NCI-H2029 treated with DMSO at 0.1 percent for 48 hours (cell line): ENCODE measurements at places on chromosomes 7 and 10.

DNA sequence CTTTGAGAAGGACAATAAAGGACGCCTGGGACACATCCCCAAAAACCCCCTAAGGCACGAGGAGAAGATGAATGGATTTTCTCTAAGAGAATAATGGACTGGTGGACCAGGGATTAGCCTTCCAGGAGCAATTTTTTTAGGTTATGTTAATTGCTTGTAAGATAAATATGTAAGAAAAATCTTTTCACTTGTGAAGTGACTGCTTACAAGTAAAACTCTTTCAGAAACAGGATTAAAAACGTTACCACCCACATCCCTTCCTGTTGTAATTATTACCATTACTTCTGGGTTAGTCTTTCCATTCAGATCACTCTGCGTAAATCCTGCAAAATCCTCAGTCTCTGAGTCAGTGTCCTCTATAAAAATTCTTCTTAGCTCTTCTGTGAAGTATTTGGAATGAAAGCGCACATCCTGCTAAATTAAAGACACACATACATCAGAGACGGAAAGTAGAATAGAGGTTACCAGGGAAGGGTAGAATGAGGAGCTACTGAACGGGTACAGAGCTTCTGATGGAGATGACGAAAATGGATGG, 34.3 kb downstream of the CDCA7L start:
- DNase-seq = no peak

GRCh38 chr7:137928626-137929025, 73.3 kb downstream of the CREB3L2 start:
- no peak for DNase-seq

- no peak for DNase-seq
Observed at GRCh38 chr10:74839708-74840107, 13.3 kb downstream of the KAT6B start.

GRCh38 chr10:110772454-110773025, 99.2 kb upstream of the PDCD4 start:
- DNase-seq = no peak

- no peak for DNase-seq
Observed at GRCh38 chr10:62748386-62748785, 56.1 kb upstream of the ADO start.

- DNase-seq = no peak
Observed at GRCh38 chr10:22629852-22630233, 84.5 kb downstream of the PIP4K2A start.

DNA sequence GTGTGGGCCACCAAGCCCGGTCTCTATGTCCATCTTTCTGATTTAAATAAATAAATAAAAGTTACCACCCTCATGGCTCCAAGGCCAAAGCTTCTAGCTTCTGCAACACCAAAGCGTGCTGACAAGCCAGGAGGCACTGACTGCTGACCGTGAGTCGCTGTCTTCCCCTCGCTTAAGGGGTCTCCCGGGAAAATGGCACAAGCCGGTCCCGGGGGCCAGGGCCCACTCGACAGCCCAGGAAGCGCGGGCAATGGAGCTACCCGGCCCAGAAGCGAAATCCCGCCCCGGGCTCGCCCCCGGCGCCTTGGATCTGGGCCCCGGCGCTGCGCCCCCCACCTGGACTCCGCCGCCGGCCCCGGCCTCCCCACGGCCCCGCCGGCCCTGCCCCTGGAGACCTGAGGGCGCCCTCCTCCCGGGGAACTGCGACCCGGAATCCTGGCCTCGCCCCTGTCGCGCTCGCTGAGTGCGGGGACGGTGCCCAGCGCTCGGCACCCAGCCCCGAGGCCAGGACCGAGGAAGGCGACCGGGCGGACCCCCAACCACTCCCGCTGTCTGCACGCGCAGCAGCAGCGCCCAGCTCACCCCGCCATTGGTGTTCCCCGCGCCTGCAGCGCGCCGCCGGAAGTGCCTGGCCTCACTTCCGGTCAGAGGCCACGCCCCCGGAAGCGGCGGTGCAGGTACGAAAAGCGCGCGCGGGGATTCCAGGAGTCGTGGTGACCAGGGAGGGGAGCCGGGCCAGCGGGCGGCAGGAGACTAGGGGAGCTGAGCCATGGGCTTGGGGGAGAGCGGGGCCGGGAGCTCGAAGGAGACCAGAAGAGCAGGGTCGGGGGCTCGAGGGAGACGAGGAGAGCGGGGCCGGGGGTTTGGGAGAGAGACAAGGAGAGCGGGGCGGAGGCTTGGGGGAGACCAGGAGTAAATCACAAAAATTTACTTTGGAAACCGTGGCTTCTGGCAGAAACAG, at the start of the genes MRM2 and NUDT1:
MRM2 (minus strand) TSS at position 626 of the 961 bp plus-strand sequence; CDS start at position 590, 36 bp downstream.
NUDT1 (plus strand) TSS at position 647 of the 961 bp plus-strand sequence. CDS start 2,349 bp downstream, outside the sequence.
- peak; percentile 34 for DNase-seq

DNA sequence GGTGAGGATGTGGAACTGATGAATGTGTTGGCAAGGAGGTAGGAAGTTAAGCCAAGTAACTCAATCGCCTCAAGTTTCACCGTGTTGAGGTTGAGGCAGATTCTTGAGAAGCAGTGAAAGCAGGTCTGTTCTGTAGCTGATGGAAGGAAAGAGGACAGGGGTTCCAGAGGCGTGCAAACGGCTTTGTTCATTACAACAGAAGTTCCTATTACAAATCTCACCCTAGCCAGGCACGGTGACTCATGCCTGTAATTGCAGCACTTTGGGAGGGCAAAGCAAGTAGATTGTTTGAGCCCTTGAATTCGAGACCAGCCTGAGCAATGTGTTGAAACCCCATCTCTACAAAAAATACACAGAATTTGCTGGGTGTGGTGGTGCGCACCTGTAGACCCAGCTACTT, 36.9 kb upstream of the PTF1A start:
- no peak for DNase-seq

DNA sequence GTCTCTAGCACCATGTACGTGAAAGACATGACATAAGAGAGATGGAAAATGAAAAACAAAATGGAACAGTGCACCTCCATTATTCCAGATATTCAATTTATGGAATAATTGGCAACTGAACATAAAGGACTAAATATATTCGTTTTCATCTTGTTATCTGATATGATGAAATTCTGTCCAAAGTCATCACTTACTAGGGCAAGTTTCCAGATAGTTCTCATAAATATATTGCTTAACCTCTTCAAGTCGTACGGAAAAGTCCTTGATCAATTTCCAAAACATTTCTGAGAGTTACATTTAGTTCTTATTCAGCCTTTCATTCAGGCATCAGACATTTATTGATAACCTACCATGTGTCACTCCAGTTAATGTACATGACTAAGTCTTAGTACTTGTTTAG, 185.2 kb downstream of the HGF start:
- DNase-seq = no peak

- peak; percentile 88 for DNase-seq
Observed at GRCh38 chr7:35975851-35976454, 175.1 kb downstream of the SEPTIN7 start.

DNA sequence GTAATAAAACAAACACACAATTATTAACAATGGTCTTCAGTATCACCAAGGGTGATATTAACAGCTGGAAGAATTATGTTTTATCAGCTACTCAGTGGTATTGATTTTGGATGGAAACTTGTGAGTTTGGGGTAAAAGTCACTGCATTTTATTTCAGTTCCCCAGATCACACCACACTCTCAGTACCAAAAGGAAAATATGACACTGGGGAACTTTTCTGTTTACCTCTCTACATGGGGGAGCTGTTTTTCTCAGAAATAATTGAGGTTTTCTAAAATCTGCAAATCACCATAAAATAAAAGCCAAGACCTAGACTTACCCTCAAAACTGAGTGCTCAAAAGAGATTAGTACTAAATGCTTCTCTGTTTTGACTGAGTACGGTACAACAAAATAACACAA, 98.6 kb upstream of the FEZF1 start:
- no peak for DNase-seq

DNA sequence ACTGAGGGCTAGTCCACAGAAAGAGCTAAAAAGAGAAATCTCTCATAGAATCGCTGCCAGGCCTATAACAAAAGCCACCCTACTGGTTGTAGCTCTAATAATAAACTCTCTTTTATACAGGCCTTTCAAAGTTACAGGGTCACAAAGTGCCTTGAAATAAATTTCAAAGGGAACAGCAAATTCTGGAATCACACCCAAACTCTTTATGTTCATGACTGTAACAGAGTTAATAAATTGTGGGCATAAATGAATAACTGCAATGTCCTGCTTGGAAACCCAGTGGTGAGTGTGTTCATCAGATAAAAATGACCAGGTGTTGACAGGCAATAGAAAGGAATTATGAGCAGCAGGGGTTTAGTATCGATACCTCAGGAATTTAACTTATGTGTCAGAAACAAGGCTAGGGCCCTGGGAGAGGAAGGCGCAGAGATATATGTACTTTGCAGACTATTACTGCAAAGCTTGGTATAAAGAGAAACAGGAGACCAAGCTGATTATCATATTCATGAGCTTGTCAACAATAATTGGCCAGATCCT, 9.3 kb downstream of the CDC14C start:
- DNase-seq = no peak

- DNase-seq = no peak
Observed at GRCh38 chr10:51109801-51110533, 35.7 kb downstream of the PRKG1 start.

- DNase-seq = no peak
Observed at GRCh38 chr7:30920584-30921539, 9.2 kb downstream of the AQP1 start.

- DNase-seq = no peak
Observed at GRCh38 chr7:93779115-93779514, 111.4 kb downstream of the TFPI2 start.

GRCh38 chr7:27920281-27920946, 180.5 kb downstream of the TAX1BP1 start:
- DNase-seq = no peak

DNA sequence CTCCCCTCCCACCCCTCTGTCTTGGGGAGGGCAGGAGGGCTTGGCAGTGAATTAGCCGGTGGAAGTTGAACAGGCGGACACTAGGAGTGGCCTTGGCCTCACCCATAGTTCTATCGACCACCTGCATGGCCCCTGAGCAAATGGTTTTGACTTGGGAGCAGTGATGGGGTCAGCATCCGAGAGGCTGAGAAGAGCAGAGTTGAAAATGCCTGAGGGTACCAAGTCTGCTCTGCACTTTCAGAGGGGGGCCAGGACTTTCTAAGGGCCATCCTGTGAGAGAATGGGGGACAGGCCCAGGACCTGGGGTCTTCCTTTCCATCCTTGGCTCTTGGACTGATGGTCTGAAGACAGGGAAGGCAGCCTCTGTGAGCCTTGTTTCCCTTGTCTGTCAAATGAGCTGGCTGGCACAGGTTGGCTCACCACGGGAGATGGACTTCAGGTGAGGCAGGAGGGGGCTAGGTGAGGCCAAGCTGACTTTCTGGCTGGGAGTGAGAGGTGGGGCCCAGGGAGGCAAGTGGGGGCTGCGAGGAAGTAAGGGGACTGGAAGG, 29.4 kb downstream of the CDH23 start:
- no peak for DNase-seq

- DNase-seq = no peak
Observed at GRCh38 chr10:84172467-84173356, 889 bp upstream of the GPR15LG start.

DNA sequence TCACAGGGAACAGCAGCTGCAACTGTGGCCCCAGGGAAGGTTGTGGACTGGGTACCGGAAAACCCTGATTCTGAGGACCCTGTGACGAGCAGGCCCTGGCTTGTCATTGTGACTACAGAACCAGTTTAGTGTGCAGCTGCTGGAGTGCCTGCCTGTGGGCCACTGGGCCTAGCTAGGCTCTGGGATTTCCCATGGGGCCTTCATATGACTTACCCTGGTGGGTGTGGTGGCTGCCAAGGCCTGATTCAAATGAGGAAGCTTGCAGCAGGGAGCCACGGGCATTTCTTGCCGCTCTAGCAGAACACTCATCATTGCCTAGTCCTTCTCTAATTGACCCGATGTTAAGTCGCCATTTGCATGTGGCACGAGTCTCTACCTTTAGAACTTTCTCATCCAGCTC, 14.7 kb upstream of the CAMK2G start:
- no peak for DNase-seq

DNA sequence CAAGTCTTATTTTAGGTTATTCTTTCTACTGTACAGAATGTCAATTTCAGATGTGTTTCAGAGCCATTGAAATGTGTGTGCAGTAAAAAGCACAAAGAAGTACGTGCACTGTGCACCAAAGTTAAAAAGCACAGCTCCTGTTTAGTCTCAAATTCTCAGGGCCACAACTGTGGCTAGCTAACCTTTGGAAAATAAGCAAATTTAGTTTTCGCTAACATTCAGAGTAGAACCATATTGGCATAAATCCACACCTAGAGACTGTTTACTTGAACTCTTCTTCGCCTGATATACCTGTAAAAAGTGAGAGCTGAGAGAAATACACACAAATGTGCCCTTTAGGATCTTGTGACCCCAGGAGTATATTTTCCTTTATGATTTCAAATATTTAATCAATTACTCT, 353.9 kb downstream of the TFEC start:
- no peak for DNase-seq

DNA sequence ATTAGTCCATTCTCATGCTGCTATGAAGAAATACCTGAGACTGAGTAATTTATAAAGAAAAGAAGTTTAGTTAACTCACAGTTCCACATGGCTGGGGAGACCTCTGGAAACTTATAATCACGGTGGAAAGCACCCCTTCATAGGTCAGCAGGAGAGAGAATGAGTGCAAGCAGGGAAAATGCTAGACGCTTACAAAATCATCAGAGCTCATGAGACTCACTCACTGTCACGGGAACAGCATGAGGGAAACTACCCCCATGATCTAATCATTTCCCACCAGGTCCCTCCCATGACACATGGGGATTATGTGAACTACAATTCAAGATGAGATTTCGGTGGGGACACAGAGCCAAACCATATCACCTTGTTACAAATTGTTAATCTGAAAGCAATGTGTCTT, 15.8 kb downstream of the TAS2R39 start:
- no peak for DNase-seq

- DNase-seq = no peak
Observed at GRCh38 chr10:66353422-66353821, 572.4 kb upstream of the LRRTM3 start.

DNA sequence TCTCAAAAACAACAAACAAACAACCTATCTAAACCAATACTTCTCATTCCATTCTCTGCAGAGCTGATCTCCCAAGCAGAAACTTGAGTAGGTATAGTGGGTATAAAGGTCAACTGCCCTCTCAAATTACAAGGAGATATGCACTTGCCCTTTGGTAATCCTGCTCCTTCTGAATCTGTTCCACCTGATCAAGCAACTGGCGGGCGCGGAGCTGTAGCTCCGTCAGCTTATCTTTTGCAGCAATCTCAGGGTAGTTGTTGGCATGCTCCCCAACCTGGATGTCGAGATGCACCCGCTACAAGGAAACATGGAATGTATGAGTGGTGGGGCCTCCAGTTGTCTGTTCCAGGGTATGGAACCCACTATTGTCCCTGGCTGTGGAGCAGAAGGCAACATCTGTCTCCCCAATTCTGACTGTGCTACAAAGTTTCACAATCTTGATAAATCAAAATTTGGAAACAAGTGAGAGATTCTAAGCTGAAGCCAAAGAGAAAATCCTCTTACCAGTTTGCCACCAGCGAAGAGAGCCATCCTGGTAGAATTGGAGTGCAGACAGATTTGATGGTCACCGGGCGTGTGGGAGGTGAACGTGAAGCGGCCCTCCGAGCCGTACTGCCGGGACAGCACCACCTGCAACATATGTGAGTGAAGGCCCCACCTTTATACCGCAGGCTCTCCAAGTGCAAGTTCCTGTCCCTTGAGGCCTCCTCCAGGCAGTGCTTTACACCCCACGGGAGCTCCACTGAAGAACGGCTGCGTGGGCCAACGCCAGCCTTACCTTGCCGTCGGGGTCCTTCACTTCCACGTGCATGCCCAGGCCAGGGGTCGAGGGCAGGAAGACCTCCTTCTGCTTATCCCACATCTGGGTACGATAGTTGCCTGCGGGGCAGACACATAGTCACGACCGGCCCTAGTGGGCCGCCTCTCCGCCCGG, 819 bp downstream of the TMED4 start:
- DNase-seq = peak; percentile 33

GRCh38 chr7:64880322-64881297, 22.5 kb upstream of the ZNF273 start:
- no peak for DNase-seq

GRCh38 chr7:51070151-51070550, 246.5 kb downstream of the COBL start:
- no peak for DNase-seq
